ENCODE measurements at places on chromosomes 3 and 15.

- DNase-seq: no peak
Measured at GRCh38 chr3:8224941-8225340, 276.7 kb upstream of the LMCD1 start.

- no peak for DNase-seq
Measured at GRCh38 chr15:63051156-63052066, 8.9 kb downstream of the TPM1 start.

- DNase-seq: no peak
Measured at GRCh38 chr3:154247806-154248415, 76.4 kb downstream of the DHX36 start.

DNA sequence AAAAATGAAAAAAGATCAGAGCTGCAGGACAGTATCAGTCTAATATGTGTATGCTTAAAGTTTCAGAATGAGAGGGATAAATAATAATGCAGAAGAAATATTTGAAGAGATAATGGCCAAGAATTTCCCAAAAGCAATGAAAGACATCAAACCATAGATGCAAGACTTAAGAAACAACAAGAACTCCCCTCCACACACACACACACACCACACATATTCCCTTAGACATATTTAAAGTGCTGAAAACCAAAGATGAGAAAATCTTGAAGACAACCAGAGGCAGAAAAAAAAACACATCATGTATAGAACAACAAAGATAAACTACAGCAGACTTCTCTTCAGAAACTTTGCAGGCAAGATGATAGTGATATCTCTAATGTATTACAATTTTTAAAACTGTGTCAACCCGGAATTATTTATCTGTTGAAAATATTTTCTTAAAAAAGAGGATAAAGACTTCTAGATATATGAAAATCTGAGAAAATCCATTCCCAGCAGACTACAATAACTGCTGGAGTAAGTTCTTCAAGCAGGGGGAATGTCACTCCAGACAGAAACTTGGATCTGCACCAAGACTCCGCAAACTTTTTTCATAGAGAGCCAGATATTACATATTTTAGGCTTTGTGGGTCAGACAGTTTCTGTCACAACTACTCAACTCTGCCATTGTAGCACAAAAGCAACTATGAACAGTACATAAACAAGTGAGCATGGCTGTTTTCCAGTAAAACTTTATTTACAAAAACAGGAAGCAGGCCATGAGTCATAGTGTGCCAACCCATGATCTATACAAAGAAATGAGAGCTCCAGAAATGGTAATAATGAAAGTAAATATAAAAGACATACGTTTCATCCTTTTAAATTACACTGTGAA is 223.4 kb upstream of the CGNL1 start:
- no peak for DNase-seq

DNA sequence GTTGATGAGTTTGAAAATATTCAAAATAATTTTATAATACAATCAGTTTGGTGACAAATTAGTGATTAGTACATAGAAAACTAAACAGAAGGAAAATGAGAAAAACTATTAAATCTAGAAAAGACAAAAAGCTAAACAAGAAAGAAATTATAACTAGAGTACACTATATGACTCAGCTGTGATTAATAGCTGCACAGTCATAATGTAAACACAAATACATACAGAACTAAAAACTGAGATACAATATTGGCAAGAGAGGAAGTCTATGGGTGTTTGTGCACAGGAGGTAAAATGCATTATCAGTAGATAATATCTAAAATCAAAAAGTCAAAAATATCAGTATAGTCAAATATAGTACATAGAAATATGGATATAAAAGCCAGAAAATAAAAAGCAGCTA is 80.7 kb upstream of the PCSK6 start:
- DNase-seq: no peak

- DNase-seq: no peak
Measured at GRCh38 chr3:14569474-14570000, 29.4 kb upstream of the GRIP2 start.

DNA sequence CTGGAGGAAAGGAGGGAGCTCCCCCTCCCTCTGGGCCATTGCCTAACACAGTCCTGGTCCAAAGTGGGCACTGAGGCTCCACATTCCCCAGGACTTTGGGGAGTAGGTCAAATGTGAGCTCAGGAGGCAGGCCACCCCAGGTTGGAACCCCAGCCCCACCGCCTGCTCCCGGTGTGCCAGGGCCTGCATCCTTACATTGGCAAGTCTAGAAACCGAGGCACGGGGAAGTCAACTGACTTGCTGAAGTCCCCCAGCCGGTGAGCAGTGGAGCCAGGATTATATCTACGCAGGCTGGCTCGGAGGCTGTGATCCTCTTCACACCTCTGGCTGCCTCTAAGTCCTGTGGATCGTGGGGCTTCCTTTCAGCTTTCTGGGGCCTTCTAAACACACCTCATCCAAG is 48.7 kb downstream of the RHCG start:
- DNase-seq: no peak

- no peak for DNase-seq
Measured at GRCh38 chr3:149421764-149422163, 44.3 kb upstream of the TM4SF1 start.

GRCh38 chr15:89693696-89694095 is 3.1 kb downstream of the WDR93 start:
- DNase-seq: no peak

GRCh38 chr3:61733876-61734275 is 172.5 kb downstream of the PTPRG start:
- DNase-seq: no peak

DNA sequence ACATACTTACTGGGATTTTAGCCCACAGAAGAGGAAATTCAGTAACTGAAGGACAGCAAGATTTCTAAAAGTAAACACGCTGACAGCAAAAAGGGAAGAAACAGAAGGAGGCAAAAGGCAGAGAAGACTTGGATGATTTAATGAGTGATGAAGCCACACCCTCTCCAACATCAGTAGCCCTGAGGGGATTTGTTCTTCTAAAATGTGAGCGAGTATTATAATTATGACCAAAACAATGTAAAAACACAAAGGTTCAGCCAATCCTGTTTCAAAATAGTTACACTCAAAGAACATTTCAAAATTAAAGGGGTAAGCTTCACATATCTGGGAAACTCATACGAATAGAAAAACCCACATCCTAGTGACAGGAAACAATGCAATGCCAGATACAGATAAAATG is 25.0 kb downstream of the MCCC1 start:
- no peak for DNase-seq

DNA sequence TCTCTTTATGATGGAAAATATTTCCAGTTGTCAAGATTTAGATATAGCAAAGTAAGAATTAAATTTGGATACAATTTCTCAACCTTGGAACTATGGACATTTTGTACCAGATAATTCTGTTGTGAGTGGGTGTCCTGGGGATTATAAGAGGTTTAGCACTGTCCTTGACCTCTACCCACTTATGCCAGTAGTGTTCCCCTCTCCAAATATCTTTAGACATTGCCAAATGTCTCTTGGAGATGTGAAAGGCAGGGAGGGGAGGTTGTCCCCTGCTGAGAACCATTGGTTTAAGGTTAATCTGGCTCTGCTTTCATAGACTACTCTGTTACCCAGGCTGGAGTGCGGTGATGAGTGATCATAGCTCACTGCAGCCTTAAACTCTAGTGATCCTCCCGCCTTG is at the start of gene EBLN2:
EBLN2 (plus strand) TSS at position 244 of the 400 bp plus-strand sequence. CDS start 423 bp downstream, outside the sequence.
- no peak for DNase-seq
